DMS79 (cell line): ENCODE measurements at places on chromosomes 1 and 21.

DNA sequence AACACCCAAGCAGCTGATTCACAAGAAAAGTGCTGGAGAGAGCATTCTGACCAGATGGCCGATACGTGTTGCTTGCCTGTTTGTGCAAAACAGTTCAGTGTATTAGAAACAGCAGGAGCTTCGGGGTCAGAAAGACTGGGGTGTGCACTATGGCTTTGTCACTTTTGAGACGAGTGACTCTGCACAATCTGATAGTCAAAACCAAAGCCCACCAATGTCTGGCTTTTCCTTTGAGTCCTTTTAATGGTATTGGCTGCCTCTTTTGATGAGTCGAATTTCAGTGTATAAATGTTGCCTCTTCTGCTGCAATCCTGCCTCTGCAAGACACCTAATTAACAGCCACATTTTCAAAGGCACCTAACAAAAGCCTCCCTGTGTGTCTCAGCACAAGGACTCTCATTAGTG lies 444.6 kb downstream of the AJAP1 start:
- DNase-seq: no peak

DNA sequence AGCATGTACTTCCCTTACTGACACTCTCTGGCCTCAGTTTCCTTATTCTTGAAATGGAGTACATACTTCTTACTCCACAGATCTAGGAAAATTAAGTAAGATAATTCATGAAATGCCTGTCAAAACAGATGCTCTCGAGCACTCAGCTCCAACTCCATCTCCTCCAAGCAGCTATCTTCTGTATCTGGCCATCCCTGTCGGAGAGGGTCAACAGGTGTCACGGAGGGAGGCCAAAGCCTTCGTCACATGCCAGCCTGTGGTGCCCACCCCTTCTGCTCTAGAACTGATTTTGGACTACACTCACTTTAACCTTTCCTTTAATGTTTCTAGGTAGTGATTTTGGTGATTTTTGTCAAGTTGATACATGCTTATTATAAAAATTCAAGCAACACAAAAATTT lies 18.8 kb upstream of the PKP1 start:
- DNase-seq: no peak

- DNase-seq: no peak
Measured at GRCh38 chr1:150912623-150913022, 13.5 kb upstream of the SETDB1 start.

DNA sequence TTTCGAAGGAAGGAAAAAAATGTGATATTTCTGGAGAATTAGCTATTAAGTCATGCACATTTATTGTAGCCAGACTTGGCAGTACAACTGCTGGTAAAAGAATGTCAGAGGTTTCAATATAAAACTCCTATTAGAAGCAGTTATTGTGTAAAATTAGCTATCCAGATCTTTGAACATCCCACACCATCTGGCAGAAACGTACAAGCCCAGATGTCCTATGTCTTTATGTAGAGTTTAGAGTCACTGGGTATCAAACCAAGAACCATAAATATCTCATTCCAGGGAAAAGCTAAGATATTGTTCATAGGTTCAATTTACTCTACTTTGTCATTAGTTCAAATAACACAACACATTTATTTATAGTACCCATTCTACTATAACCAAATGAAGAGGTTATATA lies 31.4 kb downstream of the OLFM3 start:
- DNase-seq: no peak

- DNase-seq: no peak
Measured at GRCh38 chr1:101905283-101905835, 91.4 kb downstream of the OLFM3 start.

- DNase-seq: no peak
Measured at GRCh38 chr1:15151377-15151806, 2.2 kb upstream of the TMEM51 start.

GRCh38 chr21:28338701-28339305 lies 653.9 kb downstream of the LTN1 start:
- no peak for DNase-seq

GRCh38 chr1:57719274-57719673 lies 295.4 kb upstream of the DAB1 start:
- no peak for DNase-seq

DNA sequence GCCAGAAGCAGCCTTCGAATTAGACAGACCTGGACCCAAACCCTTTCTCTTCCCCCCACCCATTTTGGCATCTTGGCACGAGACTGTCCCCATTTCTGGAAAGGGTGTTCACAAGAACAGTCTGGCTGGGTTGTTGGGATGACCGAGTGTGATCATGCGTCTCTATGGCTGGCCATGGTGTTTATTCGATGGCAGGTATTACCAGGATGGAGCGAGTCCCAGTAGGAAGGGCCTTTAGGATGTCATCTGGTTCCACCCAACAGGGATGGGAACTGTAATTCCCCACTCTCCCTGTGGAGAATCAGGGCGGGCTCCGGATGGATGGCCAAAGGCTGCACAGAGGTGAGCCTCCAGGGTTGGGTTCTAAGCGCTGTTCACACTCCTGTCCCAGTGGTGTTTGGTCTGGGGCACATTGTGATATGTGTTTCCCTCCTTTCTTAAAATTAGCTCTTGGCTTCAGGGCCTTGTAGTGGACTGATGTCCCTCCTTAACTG lies 33.4 kb upstream of the ATP5PO start:
- no peak for DNase-seq

- peak; percentile 48 for DNase-seq
Measured at GRCh38 chr1:2594001-2594640, 7.5 kb downstream of the PRXL2B start.

DNA sequence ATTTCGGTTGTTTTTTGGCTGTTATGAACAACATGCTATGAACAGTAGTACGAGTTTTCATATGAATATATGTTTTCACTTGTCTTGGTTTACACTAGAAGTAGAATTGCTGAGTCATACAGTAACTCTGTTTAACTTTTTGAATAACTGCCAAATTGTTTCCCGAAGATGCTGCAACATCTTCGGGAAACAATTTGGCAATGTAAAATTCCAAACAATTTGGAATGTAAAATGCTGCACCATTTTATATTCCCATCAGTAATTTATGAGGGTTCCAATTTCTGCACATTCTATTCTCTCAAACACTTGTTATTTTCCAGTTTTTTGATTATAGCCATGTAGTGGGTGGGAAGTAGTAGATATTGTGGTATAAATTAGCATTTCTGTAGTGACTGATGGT lies 11.6 kb downstream of the PCBP3 start:
- DNase-seq: no peak

DNA sequence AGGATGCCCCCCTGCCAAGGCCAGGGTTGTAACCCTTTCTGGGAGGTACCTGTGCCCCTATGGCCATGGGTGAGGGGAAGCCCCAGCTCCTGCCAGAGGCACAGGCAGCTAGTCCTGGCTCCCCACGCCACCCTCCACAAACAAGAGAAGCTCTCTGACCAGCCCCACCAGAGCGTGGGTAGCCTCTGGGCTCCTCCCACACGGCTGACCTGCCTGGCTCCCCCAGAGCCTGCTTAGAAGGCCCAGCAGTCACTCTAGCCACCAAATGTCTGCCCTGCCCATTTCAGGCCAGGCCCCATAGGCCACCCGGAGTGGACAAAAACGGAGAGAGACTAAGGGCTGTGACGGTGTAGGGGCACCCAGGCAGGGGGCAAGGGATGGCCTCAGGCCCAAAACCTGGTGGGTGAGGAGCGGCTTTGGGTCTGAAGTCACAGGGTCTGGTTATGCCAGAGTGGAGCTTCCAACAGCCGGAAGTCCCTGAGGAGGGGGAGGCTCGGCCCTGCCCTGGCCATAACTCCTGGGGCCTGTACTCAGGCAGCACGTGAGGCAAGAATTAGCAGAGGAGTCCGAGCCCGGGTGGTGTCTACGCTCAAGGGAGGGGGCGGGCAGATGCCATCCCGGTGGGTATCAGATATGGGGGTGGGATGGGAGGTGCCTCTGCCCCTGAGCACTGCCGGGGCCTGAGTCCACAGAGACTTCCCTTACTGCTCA lies 155.4 kb downstream of the CASZ1 start:
- no peak for DNase-seq

GRCh38 chr1:52033190-52034049 lies at the start of gene KTI12:
TSS of gene KTI12 (minus strand) at chr1:52033810. CDS start at chr1:52033761, 49 bp downstream.
- peak; percentile 91 for DNase-seq

- no peak for DNase-seq
Measured at GRCh38 chr1:160404094-160404493, 3.7 kb downstream of the VANGL2 start.

DNA sequence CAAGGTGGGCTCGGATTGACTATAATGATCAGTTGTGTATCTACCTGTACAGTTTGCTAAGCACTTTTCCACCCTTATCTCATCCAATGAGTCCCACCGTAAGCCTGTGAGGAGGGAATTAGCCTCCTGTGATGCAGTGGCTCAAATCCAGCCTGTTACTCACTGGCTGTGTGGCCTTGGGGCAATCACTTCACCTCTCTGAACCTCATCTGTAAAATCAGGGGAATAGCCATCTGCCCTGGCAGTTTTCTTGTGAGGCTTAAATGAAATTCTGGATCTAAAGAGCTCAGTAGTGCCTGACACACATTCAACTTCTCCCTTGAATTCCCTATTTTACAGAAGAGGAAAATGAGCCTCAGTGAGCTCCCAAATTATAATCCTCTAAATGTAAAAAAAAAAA lies 7.4 kb upstream of the EXTL1 start:
- DNase-seq: no peak

- DNase-seq: no peak
Measured at GRCh38 chr1:31510304-31510703, 66.0 kb upstream of the TINAGL1 start.

- DNase-seq: no peak
Measured at GRCh38 chr21:35345954-35346353, 296.9 kb upstream of the RUNX1 start.

- DNase-seq: no peak
Measured at GRCh38 chr1:52364235-52364839, 1.7 kb downstream of the CC2D1B start.

- no peak for DNase-seq
Measured at GRCh38 chr1:47680815-47681475, 243.1 kb downstream of the FOXD2 start.

DNA sequence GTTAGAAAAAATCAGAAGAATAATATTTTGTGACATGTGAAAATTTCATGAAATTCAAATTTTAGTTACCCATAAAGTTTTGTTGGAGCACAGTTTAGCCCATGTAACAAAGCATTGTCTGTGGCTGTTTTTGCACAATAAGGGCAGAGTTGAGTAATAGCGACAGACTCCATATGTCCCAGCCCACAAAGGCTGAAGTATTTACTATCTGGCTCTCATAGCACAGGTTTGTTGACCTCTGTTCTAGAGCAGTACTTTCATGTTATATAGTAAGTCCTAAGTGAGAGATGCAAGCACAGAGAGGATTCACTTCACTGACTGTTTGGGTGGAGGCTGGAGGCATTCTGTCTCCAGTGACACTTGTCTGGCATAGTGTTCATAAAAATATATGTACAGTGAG lies 6.8 kb downstream of the LAMC1 start:
- no peak for DNase-seq

- DNase-seq: no peak
Measured at GRCh38 chr1:240797050-240797449, 185.1 kb upstream of the GREM2 start.

DNA sequence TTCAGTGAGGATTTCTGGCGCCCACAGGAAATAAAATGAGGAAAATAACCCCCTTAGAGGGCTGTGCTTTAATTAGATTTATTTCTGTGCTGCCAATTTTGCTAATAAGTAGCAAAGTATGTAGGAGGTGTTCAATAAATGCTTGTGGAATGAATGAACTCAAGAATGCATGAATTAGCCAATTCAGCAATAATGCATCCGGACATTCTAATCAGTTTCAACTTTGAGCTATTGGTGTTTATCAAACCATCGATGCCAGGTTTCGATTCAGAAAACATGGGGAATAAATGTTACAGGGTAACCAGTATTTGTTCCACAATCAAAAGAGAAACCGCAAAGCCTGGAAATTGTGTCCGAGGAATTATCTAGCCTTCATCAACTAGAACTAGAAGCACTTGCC lies 353.2 kb downstream of the NTNG1 start:
- DNase-seq: no peak

DNA sequence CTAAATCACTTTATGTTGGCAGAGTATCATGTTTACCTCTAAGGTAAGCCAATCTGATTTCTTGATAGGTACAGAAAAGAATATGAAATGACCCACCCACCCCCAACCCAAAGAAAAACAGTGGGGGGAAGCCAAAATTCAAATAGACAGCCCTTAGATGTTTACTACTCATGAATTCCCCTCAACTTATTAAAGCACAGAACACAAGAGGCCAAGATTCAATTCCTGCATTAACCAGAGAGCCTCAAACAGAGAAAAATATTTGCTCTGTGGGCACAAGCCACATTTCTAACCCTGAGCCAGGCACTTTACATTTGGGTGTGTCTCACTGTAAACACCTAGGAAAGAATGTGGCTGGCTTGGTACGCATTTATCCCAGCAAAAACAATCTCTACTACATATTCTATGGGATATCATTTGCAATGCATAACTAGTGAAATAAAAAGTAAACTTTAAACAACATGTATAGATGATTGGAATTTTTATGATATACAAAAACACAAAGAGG lies 84.3 kb downstream of the PTPN14 start:
- DNase-seq: no peak

DNA sequence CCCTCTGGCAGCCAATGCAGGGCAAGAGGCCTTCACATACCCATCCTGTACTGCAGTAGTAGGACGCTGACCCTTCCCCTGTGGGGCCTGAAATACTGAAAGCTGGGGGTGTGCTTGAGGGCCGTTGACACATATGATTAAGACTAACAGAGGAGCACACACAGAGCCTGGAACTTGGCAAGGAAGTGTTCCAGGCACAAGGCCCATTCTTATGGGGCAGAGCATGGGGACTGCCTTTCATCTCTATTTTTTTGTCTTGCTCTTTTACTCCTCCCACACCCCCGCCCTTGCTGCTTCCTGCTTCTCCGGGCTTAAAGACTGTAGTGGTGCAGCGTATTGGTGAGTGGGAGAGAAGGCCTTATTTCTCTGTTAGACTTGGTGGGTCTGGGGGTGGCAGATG lies 137.4 kb downstream of the BACH1 start:
- no peak for DNase-seq

GRCh38 chr1:75469586-75470173 lies 141.2 kb downstream of the SLC44A5 start:
- no peak for DNase-seq
